ENCODE measurements at places on chromosomes 5 and 9. TPM values are rescaled to one million over a fixed set of nuclear protein-coding genes. Genes with fewer than 3 reads are reported as not detected.

SYK gene
- 8.5 TPM for total RNA-seq

LMX1B gene
- not detected for total RNA-seq

- no peak overlapping the region for H3K27ac ChIP-seq
- H3K36me3 ChIP-seq: no peaks in the 10 kb centered on the region
- peaks cover 18% of the 10 kb centered on the region for H3K4me1 ChIP-seq
- H3K27me3 ChIP-seq: peaks cover 5% of the 10 kb centered on the region
- peak overlapping the region; percentile 63 for H3K4me3 ChIP-seq
These were observed 644 bp downstream of the NIM1K start for GRCh38 chr5:43192558-43193180.

- H3K4me3 ChIP-seq: no peak overlapping the region
- no peak overlapping the region for H3K27ac ChIP-seq
- H3K27me3 ChIP-seq: no peaks in the 10 kb centered on the region
- H3K36me3 ChIP-seq: no peaks in the 10 kb centered on the region
- no peak for DNase-seq
These were observed 247.0 kb downstream of the CHSY3 start for GRCh38 chr5:130151239-130151638.

DNA sequence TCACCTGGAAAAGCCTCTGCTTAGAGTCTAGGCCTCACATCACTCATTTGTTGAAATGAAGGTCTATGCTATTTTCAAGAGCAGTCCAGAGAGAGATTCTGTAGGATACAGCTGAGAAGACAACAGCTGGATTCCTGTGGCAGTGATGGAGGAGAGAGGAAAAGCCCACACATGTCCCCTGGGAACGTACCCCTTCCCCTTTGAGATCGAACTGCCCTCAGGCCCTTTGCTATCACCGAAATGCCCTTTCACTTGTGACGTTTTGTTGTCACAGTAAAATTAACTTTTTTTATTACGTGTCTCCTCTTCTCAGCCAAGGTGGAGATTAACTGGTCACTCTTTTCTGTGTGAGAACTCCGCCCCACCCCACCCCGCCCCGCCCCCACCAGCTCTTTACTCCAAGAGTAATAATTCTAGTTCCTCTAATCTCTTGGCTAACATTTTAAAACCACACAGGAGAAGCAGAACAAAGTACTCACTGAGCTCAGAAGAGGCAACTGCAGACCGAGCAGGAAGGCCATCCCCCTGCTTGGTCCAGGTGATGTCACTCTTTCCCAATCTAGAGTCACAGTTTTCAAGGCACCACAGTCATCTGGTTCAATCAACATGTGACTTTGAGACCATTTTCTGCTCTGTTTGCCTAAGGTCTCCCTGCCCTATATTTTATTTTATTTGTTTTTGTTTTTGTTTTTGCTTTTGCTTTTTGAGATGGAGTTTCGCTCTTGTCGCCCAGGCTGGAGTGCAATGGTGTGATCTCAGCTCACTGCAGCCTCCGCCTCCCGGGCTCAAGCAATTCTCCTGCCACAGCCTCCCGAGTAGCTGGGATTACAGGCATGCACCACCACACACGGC lies 105.6 kb downstream of the SUSD1 start:
- H3K27ac ChIP-seq: no peak overlapping the region
- H3K27me3 ChIP-seq: no peaks in the 10 kb centered on the region
- peaks cover 16% of the 10 kb centered on the region for H3K4me1 ChIP-seq

DNA sequence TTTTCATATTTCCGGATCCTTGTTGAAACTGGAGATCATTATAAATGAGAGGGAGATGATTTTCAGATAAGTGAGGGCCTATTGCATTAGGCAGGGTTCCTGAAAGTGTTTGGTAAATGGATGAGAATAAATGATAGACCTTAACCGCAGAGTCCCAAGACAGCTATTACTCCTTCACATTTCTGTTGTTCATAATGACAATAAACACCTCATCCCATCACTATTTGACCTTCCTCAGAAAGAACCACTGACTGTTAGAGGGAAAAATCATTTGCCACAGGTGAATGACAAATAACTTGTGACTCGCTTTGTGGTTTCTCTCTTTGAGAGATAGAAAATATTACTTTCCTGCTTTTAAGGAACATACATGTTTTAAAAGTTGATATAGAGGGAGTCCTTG lies 47.3 kb upstream of the TRMT10B start:
- H3K27ac ChIP-seq: no peak overlapping the region
- no peak for DNase-seq
- no peaks in the 10 kb centered on the region for H3K4me1 ChIP-seq
- no peaks in the 10 kb centered on the region for H3K27me3 ChIP-seq
- H3K4me3 ChIP-seq: no peak overlapping the region

DNA sequence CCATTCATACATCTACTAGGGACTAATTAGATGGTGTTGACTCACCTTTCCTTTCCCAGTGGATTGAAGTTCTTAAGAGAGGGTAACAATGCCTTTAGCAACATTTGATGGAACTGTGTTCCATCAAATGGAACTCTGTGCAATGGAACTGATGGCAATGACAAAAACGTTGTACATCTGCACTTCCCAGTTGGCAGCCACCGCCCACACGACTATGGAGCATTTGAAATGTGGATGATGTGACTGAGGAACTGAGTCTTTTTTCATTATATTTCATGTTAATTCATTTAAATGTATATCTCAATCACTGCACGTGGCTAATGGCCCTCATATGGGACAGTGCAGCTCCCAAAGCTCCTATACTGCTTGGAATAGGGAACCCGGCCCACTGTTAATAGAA lies 39.0 kb upstream of the ICE1 start:
- no peak overlapping the region for H3K27ac ChIP-seq
- H3K27me3 ChIP-seq: no peaks in the 10 kb centered on the region
- no peak overlapping the region for H3K4me3 ChIP-seq
- no peak for DNase-seq
- H3K36me3 ChIP-seq: no peaks in the 10 kb centered on the region

GRCh38 chr9:69186841-69187611 lies 12.9 kb downstream of the TJP2 start:
- no peak for DNase-seq
- H3K36me3 ChIP-seq: no peaks in the 10 kb centered on the region
- H3K27ac ChIP-seq: no peak overlapping the region
- no peak overlapping the region for H3K4me3 ChIP-seq

DNA sequence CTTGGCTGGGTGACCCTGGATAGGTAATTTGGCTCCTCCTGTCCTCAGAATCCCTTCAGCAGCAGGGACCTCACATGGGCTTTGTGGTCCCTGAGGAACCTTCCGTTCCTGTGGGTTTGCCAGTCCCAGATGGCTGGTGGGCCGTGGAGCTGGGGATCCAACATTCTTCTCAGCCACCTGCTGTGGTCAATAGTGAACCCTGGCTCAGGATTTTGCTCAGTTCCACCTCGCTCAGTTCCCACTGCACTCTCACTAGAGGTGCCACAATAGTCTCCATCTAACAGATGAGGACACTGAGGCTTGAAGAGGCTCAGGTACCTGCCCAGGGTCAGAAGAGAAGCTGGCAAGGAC lies 17.1 kb upstream of the SPOUT1 start:
- H3K4me1 ChIP-seq: no peaks in the 10 kb centered on the region
- H3K36me3 ChIP-seq: no peaks in the 10 kb centered on the region
- no peaks in the 10 kb centered on the region for H3K27me3 ChIP-seq
- no peak for DNase-seq
- no peak overlapping the region for H3K27ac ChIP-seq
- H3K4me3 ChIP-seq: no peak overlapping the region
